AG08395 (cell line): ENCODE measurements at places on chromosomes 11 and 22.

DNA sequence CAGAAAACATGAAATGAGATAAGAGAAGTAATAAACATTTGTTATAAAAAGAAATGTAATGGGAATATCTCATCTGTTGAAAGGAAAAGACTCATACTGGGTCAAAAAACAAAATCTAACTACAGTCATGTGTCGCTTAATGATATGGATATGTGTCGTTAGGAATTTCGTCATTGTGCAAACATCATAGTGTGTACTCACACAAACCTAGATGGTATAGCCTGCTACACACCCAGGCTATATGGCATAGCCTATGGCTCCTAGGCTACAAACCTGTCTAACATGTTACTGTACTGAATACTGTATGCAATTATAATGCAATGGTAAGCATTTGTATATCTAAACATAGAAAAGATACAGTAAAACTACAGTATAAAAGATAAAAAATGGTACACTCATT lies 89.8 kb upstream of the ZC3H12C start:
- DNase-seq: no peak

DNA sequence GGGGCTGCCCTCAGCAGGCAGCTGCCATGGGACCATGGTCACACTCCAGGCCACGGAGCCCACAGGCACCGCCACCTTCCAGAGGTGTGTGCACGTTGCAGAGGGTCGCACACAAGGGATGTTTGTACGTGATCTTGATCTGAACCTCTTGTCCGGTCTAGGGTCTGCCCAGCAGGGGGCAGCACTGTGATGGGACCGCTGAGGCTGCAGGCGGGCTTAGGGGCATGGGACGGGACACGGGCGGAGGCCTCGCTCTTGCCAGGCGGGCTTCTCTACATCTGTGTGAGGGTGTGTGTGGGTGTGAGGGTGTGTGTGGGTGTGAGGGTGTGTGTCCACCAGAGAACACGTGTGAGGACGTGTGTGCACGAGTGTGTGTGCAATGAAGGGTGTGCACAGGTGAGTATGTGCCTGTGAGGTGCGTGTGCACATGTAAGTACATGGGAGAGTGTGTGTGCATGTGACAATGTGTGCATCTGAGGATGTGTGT lies 52.4 kb downstream of the CACNA1I start:
- peak; percentile 13 for DNase-seq

DNA sequence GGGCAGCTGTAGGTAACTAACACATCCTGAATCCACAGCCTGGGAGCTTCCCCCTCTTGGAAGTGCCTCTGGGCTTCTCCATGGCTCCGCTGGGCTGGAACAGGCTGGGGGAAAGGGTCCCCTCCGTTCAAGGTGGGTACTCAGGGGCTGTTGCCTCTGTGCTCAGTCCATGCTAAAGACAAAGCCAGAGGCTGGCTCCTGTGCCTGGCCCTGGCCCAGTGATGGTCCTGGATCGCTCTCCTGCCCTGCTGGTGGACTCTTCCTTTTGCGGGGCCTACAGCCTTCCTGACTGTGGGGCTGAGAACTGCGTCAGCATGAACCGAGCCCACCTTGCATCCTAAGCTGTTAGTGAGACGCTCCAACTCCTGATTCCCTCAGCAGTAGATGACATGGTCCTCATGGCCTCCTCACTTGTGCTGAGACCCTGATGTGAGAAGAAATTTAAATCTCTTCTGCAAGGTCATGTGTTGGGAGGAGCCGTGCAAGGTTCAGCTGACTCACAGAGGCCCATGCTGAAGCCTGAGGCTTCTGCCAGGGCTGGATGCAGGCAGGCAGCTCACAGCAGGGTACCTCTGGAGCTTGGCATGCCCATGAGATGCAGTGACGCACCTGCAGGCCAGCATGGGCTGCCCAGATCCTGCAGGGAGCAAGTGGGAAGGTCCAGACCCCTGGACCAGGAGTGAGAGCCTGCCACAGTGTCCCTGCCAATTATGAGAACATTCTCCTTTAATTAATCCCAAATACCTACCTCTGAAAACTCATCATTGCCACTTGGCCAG lies 1285.5 kb downstream of the TBC1D22A start:
- no peak for DNase-seq

DNA sequence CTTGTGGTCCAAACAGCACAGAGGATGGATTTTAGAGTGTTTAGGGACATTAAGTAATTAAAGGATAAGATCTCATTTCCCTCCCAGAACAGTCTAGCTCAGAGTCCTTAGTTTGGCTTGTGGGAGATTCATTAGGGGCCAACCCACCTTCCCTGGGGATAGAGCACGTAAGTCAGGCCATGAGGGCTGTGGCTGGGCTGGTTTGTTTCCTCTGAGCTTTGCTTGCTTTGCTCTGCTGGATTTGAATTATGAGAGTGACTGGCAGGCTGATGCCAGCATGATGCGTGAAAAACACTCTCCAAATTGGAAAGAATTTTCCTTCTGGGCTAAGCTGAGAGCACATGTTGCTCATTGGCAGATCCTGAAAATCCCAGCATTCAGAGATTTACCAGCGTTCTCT lies 84.7 kb upstream of the HEPHL1 start:
- no peak for DNase-seq

DNA sequence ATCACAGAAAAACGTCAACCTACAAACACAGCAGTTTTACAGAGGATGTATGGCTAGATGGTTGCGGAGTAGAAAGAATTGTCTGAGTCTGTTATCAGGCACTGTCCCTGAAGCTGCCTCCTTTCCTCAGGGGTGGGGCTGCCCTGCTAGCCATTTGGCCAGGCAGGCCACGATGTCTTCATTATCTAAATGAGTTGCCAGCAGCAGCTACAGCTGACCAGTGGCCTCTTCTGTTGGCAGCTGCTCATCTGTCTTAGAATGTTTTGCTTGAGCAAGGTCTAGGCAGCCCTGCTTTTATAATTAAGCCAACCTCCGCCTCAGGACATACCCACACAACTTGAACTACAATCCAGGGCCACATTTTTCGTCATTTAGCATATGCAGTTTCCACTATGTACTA lies 17.5 kb downstream of the SLC6A5 start:
- no peak for DNase-seq

DNA sequence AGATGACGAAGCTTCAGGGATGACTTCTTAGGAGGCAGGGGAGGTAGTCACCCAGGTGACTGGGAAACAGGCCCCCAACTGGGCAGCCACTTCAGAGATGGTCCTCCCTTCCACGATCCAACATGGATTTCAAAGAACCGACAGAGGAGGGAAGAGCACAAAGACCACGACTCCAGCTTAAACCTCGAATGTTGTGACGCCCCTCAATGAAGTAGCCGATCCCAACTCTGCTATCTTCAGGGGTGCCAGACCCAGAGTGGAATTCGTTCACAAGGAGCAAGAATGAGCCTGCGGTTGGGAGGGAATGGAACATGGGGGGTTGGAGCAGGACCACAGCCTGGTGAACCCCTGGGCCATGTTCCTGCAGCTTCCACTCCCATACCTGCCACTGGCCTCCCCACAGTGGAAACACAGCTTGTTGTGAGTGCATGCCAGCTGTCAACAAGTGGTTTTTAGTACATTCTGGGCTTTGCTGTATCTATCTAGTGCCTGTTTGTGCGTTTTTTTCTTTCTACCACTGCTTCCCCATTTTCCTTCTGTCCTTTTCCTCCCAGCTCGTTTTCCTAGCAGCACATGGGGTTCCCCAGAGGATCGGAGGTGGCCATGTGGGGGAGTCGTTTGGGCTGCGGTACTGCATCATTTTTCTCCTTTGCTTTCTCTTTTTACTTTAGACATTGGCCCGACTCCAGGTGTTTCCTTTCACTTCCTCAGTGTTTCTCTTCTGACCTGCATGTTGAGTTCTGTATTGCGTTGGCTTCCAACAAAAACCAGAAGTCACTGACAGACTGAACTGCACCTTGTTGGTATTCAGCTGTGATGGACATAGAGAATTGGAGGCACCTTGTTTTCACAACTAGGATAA lies 65.8 kb downstream of the MORC2 start:
- no peak for DNase-seq

GRCh38 chr11:67496113-67496512 lies 9.1 kb downstream of the PITPNM1 start:
- no peak for DNase-seq

DNA sequence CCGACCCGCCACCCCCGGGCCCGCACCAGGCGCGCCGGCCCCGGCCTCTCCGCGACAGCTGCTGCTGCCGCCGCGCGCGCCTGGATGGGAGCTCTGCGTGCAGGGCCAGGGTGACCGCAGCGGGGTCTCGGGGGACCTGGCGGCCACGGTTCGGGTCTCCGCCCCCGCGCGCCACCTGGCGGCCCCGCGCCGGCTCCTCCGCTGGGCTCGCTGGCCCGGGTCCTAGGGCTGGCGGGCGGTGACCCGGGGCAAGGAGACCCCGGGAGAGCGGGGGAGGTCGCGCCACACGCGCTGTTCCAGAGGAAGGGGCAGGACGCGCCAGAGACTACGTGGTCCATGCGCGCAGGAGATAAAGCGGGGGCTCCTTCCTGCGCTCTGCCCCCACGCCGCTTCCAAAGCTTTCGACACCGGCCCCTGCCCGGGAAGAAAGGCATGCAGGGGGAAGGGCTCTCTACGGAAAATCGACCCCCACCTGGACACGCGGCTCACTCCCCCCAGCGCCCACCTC lies 562 bp downstream of the SHANK2 start:
- no peak for DNase-seq
